Sigmoid colon (tissue), 7 donors: ENCODE measurements at places on chromosomes 4 and X.

DNA sequence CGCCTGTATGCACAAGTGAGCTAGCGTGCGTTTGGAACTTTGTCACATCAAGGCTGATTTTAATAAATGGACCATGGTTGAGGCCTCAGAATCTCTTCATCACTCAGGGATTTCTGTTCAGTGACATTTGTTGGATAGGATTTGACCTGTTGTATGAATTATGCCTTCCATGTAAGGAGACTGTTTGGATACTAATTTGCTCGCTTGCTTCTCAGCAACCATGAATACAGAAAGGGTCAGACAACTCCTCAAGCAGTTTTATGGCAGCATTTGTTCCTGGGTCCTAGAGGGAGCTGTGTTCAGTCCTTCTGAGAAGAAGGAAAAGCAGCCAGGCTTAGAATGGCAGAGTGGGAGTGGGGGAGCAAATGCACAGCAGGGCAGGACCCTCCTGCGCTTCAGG is 269.7 kb upstream of the LCORL start:
- no peak for DNase-seq

DNA sequence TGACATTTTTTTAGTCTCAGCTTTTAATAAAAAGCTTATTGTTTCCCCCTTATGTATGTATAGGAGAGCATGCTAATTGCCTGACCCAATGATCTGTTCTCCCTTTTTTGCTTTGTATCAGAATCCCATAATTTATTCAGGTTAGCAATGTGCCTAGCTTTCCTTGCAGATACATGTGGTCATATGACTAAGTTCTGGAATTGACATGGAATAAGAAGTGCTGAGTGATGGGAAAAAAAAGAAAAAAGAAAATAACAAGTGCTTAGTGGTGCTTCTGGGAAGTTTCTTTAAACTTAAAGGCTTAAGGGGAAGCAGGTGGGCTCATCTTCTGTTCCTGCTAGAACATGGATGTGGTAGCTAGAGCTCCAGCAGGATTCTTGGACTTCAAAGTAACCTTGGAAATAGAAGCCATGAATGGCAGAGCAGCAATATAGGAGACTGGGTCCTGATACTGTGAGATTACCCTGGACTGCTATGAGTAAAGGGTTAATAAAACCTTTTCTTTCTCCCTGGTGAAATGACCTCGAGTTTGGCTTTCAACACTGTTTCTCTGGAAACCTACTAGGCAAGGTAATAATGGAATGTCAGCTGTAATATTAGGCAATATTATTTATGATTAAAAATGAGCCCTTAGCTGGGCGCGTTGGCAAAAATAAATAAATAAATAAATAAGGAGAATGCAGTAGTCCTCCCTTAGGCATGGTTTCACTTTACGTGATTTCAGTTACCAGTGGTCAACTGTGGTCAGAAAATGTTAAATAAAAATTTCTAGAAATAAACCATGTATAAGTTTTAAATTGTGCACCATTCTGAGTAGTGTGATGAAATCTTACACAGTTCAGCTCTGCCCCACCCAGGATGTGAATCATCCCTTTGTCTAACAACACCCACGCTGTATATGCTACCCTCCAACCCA is 16.7 kb upstream of the RBM41 start:
- DNase-seq = no peak

GRCh38 chr4:173518425-173519102 is 11.5 kb downstream of the HAND2 start:
- DNase-seq = peak; percentile 80

DNA sequence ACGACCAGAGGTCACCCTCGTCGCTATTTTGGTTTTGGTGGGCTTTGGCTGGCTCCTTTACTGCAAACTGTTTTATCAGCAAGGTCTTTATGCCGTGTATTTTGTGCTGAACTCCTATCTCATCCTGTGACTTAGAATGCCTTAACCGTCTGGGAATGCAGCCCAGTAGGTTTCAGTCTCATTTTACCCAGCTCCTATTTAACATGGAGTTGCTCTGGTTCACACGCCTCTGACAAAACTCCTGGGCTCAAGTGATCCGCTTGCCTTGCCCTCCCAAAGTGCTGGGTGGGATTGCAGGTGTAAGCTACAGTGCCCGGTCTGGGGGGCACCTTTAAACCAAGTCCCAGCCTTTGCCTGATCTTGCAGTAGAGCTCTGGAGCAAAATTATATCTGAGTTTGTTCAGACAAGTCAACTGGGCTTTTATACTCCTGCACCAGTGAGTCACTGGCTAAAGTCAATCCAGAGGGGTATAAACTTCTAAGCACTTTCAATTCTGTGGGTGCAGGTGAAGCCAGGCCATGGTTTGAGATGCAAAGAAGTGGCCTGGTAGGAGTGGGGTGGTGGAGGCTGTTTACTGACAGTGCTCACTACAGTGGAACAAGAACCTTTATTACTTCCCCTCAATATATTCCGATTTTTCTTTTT is 50.2 kb downstream of the MGST2 start:
- DNase-seq = no peak

GRCh38 chr4:131113704-131114103 is 2017.8 kb downstream of the C4orf33 start:
- no peak for DNase-seq

GRCh38 chr4:7075962-7076695 is 8.3 kb upstream of the GRPEL1 start:
- no peak for DNase-seq

DNA sequence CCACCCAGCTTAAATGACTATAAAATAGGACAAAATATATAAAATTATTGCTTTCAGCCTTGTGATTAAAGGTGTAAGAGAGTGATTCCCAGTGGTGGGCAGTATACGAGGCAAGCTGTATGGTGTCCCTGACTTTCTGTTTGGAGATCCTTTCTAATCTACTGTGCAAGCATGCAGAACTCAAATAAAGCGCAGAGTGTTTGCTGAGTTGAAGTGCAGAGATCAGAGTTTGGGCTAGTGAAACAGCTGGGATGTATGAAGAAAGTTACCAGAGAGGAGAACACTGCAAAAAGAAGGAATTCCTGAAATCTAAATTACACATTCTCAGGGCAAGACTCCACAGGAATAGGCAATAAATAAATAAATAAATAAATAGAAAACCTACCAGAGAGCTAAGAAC is 218.5 kb upstream of the TLL1 start:
- DNase-seq = no peak

- DNase-seq = no peak
Observed at GRCh38 chrX:99703473-99703872, 706.6 kb downstream of the PCDH19 start.

DNA sequence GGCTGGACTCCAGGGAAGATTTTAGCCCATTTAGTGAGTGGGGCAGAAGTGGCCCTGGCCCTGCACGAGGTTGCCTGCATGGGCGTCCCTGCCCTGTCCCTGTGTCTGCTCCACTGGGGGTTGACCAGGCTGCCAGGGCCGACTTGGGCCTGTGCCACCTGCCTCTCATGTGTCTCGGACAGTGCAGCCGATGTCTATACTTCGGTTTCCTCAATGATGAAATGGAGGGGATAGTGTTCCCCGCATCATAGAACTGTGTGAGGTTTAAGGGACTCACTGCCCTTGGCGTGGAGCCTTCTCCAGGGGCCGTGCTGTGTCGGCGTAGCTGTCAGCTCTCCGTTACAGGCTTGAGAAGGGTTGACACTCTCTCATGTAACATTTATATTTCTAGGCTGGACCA is 27.0 kb upstream of the MSANTD1 start:
- DNase-seq = no peak

DNA sequence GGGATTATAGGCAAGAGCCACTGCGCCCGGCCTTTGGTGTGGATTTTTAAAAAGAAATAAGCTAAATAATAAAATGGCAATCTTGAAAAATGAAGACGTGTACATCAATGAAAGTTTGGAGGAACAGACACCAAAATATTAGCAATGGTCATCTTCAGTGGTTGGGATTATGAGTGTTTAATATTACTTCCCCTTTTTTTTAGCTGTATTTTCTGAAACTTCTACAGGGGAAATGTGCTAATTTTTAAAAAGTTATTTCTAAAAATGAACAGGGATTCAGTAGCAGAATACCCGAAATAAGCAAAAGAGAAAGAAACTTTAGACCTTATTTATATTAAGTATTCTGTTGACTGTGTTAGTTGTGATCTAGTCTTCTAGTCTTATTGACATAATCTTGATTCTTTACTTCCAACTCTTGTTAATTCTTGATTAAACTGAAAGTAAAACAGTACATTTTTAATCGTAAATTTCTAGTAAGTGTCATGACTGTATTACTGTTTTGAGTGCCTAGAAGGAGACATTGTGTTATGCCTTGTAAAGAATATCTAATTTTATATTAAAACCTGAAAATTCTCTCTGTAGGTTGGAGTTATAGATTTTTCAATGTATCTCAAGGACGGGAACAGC is 51.3 kb downstream of the RUFY3 start:
- no peak for DNase-seq

DNA sequence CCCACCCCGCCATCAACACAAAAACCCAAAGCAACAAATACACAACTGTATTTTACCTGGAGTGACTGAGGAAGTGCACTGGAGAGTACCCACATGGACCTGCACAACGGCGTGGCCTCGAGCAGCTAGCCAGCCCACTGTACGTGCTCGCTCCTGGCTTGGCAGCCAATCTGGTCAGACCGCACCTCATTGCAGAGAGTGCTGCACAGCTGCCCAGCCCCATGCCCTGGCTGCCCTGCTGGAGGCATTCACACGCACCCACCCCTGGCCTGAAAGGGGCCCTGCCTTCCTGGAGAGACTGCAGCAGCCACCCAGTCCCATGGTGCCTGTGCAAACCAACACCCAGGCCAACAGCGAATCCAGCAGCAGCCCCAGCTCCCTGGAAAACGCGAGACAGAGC is 116.3 kb downstream of the GALNTL6 start:
- no peak for DNase-seq

DNA sequence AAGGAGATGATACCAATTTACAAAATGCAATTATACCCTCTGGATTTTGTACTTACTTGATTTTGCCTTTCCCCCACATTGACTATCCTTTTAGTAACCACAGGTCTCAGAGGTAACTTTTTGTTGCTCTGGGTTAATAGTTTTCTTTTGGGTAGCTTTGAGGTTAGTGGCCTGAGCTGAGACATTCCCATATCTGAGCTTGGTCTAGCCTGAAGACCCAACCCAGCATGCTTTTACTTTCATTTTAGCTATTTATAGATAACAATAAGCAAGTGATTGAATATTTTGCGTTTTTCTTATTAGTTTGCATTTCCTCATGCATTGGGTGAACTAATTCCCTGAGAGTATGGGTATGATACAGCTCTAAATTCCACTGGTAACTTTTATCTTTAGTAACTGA is 11.8 kb downstream of the HTN1 start:
- DNase-seq = no peak

GRCh38 chrX:52839137-52839536 is 28.1 kb downstream of the XAGE5 start:
- no peak for DNase-seq
